GOT3 (cell line): ENCODE measurements at places on chromosomes 6 and 20.

DNA sequence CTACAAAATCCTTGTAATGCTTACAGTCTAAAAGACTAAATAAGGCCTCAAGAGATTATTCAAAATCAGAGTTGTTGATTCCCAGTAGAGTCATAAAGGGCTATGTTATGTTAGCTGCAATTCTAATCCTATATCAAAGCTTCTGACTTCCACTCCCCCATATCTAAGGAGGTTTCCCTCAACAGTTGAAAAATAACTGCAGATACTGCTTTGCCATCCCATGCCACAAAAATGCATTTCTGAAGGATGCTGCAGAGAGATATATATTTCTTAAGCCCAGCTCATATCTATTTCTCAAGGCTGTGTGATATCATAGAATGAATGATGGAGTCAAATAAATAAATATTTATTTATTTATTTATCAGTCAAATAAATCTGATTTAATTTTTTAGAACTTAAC is 332.3 kb downstream of the LAMA2 start:
- no peak for DNase-seq

DNA sequence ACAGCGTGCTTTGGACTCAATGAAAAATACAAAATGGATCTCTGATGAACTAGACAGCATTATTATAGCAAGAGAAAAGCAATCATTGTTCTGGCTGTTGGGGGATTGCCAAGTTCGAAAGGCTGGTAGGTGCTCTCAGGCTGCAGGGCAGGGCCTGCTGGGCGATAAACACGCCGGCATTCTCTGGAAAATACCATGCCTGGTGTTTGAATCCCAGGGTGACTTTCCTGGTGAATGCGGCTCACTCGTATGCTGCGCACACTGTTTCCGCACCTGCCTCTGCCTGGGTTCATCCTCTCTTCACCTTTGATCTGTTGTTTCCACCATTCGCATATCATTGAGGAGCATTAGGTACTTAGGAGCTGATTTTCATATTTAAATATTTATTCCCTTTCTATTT is 37.4 kb downstream of the GCNT2 start:
- DNase-seq: no peak

DNA sequence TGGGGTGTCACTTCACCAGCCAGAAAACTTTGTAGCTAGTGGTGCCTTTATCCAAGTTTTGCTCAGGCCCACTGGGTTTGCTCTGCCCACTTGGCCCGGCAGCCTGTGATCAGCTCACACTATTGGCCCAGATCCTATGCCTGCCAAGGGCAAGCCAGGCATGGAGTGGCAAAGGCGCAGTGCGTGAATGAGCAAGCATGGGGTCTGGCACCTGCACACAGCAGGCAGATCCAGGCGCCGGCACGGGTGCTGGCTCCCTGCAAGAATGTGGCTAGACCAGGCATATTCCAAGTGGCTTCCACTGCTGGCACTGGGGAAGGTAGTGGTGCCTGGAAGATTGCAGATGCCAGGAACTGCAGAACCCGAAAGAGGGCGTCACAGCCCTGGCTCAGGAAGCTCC is 346.9 kb downstream of the LMBRD1 start:
- no peak for DNase-seq

DNA sequence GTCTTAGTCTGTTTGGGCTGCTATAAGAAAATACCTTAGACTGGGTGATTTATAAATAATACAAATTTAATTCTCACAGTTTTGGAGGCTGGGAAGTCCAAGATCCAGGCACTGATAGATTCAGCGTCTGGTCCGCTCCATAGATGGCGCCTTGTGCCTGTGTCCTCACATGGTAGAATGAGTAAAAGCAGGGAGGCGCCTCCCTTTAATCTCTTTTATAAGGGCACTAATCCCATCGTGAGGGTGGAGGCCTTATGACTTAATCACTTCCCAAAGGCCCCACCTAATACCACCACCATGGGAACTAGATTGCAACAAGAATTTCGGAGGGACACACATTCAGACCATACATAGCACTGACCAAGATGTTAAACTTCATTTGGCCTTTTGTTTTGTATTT is 91.2 kb upstream of the TMEM181 start:
- DNase-seq: no peak

DNA sequence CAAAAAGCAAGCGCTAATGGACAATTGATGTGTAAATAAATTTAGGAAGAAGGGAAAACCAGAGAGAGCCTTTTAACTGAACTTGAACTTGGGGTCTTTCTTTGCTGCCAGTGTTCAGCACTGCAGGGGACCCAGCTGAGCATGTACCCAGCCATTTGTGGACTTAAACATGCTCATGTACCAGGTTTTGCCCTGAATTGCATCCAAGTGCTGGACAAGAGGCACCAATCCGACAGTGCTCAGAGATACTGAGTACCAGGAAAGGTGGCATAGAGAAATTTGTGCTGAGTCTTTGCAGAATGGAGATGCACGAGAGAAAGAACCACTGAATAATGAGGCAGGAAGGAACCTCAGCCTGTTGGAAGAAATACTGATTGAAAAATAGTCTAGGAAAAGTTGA is 16.0 kb downstream of the AKAP12 start:
- DNase-seq: no peak

GRCh38 chr20:22080985-22081384 is 375.5 kb downstream of the PAX1 start:
- DNase-seq: no peak

DNA sequence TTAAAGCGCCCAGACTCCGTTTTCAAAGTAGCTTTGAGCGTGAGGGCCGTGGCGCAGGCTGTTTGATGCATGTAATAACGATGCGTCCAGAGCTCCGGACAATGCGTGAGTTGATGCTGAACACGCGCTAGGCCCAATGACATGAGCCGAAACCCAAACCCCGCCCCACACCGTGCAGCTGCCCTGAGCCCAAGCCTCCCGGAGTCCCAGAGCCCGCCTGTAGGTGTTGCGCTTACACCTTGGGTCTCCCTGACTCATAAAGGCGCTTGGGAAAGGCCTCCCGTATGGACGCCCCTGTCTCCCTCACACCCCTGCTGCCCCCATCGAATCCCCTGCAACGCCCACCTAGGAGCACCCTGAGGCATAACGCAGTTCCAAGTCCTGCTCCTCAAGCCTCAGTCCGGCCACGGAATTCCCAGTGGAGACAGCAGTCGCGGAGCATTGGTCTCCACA is 87.6 kb downstream of the ERMARD start:
- DNase-seq: no peak

GRCh38 chr6:34791701-34792604 is at the start of gene BLTP3A:
Gene BLTP3A (plus strand): TSS chr6:34792083. CDS start chr6:34792251, 168 bp downstream.
- no peak for DNase-seq

- no peak for DNase-seq
Measured at GRCh38 chr6:144223686-144224085, 61.4 kb upstream of the UTRN start.

GRCh38 chr6:159180001-159180400 is 10.8 kb downstream of the FNDC1 start:
- DNase-seq: no peak

DNA sequence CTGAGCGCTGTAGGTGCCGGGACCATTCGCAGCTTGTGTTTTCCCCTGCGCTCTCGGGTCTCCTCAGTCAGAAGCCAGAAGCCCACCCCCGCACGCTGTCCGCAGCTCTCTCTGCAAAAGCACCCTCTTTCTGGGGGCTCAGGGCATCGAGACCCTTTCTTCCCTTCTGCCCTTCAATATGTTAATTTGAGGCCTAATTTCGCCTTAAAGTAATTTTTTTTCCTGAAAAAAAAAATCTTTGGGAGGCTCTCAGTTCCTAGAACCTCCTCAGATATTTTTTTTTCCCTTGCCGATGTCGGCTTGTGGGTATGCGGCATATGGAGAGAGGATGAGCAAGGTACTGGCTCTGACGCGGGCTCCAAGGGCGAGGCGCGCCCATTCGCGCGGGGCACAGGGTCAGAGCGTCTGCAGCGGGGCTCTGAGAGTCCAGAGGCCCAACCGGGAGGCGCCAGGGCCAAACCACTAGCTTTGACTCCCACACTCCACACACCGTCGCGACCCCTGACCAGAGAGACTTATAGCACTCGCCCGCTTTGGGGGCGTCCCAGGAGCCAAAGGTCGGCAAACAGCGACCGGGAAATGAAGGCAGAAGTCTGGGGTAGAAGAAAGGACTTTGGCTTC is 893 bp downstream of the PRDM13 start:
- DNase-seq: no peak

- no peak for DNase-seq
Measured at GRCh38 chr20:35226126-35226883, at the start of gene MMP24. Gene MMP24 (plus strand): TSS chr20:35226690. CDS start chr20:35226739, 49 bp downstream.

DNA sequence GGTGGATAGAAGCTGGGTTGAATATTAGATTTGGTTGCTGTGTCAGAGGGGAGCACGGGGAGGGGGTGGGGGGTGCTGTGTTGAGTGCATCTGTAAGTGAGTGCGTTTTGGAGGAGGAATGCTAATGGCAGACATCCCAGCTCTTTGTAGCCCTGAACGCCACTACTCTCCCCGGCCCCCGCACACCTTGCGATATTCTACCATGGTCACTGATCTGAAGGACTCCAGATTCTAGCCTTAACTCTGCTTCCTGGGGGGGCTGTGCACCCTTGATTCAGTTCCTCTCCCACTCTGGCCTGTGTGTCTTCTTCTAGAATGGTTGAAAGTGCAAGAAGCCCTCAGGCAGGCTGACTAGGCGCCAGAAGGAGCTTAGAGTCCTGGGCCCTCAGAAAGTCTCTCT is 7.1 kb downstream of the GLP1R start:
- no peak for DNase-seq

- DNase-seq: no peak
Measured at GRCh38 chr6:131510094-131510493, 62.9 kb upstream of the ARG1 start.

GRCh38 chr6:138037009-138037504 is 70.2 kb downstream of the PERP start:
- DNase-seq: no peak

DNA sequence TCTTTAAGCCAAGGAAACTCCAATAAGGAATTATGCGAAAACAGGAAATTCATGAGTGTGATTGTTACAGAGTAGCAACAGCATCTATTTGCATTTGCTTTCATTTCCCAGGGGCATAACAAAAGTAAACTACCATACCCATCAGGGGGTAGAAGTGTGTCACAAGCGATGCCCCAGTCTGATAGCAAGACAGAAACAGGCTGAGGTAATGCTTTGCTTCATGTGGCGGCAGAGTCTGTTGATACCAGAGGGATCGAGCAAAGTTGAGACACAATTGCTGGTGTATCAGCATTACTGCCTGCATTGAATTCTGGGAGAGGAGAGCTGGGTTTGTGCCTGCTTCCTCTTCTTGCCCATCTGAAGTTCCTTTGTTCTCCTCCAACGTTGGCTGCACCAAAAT is 51.2 kb upstream of the LYRM2 start:
- no peak for DNase-seq

DNA sequence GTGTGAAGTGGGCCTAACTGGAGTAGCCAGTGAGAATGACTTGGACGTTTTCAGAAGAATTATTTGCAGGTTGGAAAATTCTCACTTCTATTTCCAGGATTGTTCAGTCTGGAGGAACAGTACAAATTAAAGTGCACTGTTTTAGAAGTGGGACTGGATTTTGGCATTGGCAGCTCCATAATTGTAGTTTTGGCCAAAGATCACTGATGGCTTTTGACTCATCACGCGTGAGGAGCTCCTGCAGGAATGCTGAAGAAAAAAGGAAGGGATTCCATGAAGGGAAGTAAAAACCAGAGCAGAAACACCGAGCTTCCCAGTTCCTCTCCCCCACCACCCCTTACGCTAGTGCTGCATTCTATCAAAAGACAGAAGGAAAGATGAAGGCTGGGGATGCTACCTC is 103.5 kb downstream of the JARID2 start:
- DNase-seq: no peak

DNA sequence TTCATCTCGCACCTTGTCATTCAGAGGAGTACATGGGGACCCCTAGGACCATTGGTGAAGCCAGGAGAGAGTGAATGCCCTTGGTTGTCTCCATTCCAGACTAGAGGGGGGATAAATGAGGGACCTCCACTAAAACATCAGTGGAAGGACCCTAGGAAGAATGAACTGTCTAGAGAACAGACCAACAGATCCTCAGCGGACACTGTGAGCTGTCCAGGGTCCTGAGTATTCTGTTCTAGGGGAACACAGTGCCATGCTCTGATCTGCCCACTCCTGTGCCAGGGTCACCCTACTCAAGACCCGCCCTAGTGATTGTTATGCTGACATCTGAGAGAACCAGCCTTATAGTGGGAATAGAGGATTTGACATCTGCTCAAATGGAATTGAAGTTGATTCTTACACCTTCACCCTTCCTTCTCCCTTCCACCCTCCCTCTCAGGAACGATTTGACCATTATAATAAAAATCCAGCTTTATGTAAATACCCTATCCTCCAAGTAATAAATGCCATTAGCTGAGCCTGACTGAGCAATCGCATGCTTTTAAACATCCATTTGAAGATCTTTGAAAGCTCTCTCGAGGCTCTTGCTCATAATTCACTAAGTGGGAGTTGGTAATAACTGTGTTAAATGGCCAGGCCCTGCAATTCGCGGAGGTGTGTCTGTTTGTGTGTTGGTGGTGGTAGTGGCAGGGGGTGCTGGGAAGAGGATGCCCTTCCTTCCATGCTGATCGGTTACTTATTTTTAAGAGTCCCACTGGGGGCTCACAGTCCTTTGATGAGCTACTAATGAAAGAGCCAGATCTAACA is 43.6 kb upstream of the SLC32A1 start:
- no peak for DNase-seq

GRCh38 chr6:23174781-23175361 is 605.5 kb downstream of the HDGFL1 start:
- DNase-seq: peak; percentile 23

DNA sequence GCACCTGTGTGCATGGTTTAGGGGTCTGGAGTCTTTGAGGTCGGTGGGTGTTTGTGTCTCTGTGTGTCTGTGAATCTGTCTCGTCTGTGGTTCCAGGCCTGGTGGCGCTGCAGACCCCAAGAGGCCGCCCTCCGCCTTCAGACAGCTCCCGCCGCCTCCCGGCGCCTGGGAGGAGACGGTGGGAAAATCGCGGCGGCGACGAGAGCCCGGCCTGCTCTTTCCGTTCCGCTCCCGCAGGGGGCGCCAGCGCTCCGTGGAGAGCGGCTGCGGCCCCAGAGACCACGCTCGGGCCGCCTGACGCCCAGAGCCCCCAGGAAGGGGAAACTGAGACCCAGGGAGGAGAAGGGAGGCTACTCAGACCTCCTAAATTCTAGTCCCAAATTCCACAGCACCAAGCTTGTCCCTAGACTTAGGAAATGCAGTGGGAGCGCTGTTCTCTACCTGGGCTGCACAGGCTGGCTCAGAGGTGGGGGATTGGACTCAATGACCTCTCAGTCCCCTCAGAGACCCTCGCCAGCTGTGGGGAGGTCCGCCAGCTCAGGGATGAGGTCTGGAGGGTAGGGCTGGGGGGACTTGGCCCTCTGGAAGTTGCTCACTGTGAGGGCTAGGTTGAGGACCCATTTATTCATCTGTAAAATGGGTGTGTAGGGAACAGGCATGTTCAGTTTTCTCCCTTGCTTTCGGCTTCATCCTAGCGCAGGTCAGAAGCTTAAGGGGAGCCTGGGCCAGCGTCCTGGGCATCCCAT is 36.9 kb upstream of the BLCAP start:
- DNase-seq: no peak

DNA sequence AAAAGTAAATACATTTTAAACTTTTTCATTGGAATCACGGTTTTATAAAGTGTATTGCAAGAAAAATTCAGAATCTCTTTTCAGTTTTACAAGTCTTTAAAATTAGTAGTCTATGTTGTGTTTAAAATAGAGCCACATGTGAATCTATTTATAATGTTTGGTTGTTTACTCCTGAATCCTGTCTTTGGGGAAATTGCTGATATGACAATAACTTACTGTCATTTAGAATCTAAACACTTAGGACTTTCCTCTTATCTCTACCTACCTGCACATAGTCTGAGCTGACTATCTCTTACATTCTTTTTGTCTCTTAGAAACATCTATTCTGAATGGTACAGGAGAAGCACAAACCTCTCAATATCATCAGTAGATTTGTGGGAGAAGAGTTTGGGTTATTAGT is 4.1 kb upstream of the SRSF12 start:
- no peak for DNase-seq

GRCh38 chr6:30490026-30490876 is 942 bp downstream of the HLA-E start:
- DNase-seq: no peak
